ENCODE measurements at places on chromosomes 6 and 20. TPM values are rescaled to one million over a fixed set of nuclear protein-coding genes. Genes with fewer than 3 reads are reported as not detected.

DNA sequence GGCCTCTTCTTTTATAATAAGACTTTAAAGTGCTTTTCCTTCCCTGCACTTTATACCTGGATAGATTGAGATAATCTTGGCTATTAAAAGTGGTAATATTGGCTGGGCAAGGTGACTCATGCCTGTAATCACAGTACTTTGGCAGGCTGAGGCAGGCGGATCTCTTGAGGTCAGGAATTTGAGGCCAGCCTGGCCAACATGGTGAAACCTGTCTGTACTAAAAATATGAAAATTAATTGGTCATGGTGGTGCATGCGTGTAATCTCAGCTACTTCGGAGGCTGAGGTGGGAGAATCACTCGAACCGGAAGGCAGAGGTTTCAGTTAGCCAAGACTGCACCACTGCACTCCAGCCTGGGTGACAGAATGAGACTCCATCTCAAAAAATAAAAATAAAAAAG is 197.1 kb upstream of the RGS17 start:
- H3K4me3 ChIP-seq, result no peak overlapping the region
- H3K4me1 ChIP-seq, result no peaks in the 10 kb centered on the region
- no peaks in the 10 kb centered on the region for H3K27me3 ChIP-seq
- H3K36me3 ChIP-seq, result no peaks in the 10 kb centered on the region
- H3K27ac ChIP-seq, result no peak overlapping the region
- no peak for DNase-seq

- H3K36me3 ChIP-seq, result no peaks in the 10 kb centered on the region
- no peak for DNase-seq
- H3K27me3 ChIP-seq, result no peaks in the 10 kb centered on the region
- H3K4me1 ChIP-seq, result peaks cover 3% of the 10 kb centered on the region
These were observed 792 bp downstream of the RSPH3 start for GRCh38 chr6:158999154-158999665.

DNA sequence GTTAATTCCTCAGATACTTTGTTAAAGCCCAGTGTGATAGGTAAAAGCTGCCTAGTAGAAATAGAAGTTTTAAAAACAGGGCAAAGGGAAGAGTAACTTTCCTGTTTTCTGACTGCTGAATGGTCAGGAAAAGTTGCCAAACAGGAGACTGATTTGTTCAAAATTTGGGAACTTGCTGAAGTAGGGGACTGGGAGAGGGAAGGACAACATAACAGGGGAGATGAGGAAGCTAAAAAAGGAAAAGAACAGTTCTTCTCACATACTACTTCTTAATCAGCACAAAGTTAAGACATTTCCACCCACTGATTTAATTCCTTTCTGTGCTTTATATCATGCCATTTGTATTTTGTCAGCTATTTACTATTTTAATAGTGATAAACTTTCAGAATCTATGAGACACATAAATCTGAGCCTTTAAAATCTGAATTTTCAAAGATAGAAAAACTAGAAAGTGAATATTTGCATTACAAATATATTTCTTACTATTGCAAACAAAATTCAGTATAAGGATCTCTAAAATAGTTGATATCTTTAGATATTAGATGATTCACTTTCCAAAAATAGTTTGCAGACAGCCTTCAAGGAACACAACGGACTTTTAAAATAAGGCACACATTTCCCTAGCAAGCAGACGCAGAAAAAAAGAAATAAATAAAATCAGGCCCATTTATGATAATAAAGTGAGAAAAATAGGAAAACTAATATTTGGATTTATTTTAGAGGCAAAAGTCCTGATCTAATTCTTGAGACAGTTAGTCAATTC is 36.9 kb upstream of the SLC16A10 start:
- H3K4me3 ChIP-seq, result no peak overlapping the region
- DNase-seq, result no peak
- H3K27ac ChIP-seq, result no peak overlapping the region
- H3K36me3 ChIP-seq, result no peaks in the 10 kb centered on the region
- peaks cover 6% of the 10 kb centered on the region for H3K4me1 ChIP-seq
- H3K27me3 ChIP-seq, result no peaks in the 10 kb centered on the region

- no peak for DNase-seq
- H3K36me3 ChIP-seq, result no peaks in the 10 kb centered on the region
- no peak overlapping the region for H3K27ac ChIP-seq
- no peaks in the 10 kb centered on the region for H3K27me3 ChIP-seq
These were observed 99.4 kb downstream of the MYB start for GRCh38 chr6:135280375-135281136.

DNA sequence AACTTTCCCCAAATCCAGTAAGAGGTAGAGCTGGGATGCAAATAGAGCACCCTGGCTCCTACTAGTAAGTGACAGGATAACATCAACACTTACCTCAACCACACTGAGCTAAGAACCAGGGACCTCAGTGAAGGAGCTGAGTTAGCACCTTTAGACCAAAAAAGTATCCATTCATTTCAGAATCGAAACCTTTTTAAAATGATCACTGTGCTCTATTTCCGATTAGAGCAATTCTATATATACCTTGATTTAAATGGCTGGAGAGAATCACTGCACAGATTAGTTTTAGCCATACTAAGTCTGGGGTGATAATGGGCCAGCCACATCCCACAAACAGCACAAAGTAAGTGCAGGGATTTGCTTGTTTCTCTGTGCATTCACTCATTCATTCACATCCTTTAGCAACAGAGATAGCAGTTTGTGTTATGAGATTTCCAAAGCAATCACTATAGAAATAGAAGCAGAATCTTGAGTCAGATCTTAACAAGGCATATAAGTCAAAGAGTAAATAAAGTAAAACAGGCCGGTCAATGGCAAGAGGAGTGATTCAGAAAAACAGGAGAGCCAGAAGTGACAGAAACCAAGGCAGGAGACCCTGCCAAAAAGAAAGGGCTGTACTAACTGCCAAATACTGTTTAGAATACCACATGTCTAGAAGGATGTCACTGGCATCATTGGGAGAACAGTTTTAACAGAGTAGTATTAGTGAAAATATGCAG is 136.3 kb downstream of the KIF13A start:
- no peaks in the 10 kb centered on the region for H3K4me1 ChIP-seq
- H3K27me3 ChIP-seq, result no peaks in the 10 kb centered on the region
- H3K36me3 ChIP-seq, result no peaks in the 10 kb centered on the region
- no peak overlapping the region for H3K27ac ChIP-seq
- DNase-seq, result no peak
- H3K4me3 ChIP-seq, result no peak overlapping the region

DNA sequence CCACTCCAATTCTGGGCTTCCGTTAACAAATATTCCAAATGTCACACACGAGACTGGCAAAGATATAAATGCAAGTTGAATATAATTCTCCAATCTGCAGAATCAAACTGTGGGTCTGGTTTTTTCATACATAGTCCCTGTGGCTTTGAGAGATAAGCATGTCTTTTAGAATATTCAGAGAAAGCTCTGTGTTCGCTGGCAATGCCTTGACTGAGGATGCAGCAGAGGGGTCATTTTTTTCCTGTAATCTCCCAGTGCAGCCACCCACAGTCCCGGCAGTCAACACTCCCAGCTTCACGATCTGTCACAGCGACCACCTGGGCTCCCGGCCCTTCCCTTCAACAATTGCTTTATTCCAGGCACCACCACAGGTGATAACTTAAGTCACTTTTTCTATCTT is 30.5 kb downstream of the MUC22 start:
- no peaks in the 10 kb centered on the region for H3K4me1 ChIP-seq
- H3K4me3 ChIP-seq, result no peak overlapping the region
- H3K36me3 ChIP-seq, result no peaks in the 10 kb centered on the region

SOX18 gene
- total RNA-seq, result 5.6 TPM

VSTM2L gene
- 1.5 TPM for total RNA-seq

MTO1 gene
- total RNA-seq, result 30.7 TPM
